ENCODE measurements at places on chromosomes 2 and 18. TPM values are rescaled to one million over a fixed set of nuclear protein-coding genes. Genes with fewer than 3 reads are reported as not detected.
A peak's percentile ranks its signal among the peaks of the same experiment; 100 is the strongest.

AP1S3 gene
- total RNA-seq, result 17.4 TPM

DNA sequence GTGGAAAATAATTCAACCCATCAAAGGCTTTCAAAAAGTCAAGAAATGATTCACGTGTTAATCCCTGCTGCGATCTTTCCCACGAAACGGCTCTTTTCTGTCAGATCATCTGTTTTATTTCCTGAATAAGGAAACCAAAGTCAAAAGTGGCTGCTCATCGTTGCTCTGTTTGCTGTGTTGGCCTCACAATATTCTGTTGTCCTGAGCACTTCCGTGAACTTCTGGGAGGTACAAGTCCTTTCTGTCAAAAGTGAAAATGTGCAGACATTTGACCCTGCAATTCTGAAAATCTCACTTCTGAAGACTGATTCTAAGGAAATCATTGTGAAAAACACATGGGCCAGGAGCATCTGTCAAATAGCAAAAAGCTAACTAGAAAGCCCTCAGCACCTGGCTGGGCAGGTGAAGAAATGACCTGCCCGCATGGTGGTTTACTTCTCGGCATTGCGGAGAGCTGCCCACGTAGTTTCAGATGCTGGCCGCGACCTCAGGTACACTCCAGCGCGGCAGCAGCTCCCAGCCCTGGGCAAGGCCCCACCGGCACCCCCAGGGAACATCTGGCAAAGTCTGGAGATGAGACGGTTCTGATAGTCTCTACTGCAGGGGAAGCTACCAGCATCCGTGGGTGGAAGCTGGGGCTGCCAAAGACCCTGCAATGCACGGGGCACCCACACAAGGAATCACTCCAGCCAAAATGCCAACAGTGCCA lies 31.9 kb upstream of the GPC1 start:
- no peak overlapping the region for H3K4me3 ChIP-seq
- no peaks in the 10 kb centered on the region for H3K36me3 ChIP-seq
- DNase-seq, result no peak
- no peaks in the 10 kb centered on the region for H3K4me1 ChIP-seq

GRCh38 chr2:16281451-16282335 lies 341.3 kb downstream of the MYCN start:
- H3K4me3 ChIP-seq, result no peak overlapping the region
- H3K27ac ChIP-seq, result no peak overlapping the region
- peaks cover 13% of the 10 kb centered on the region for H3K4me1 ChIP-seq
- no peaks in the 10 kb centered on the region for H3K36me3 ChIP-seq
- peak; percentile 53 for DNase-seq
- H3K27me3 ChIP-seq, result no peaks in the 10 kb centered on the region

POTEC gene
- not detected for total RNA-seq

DNA sequence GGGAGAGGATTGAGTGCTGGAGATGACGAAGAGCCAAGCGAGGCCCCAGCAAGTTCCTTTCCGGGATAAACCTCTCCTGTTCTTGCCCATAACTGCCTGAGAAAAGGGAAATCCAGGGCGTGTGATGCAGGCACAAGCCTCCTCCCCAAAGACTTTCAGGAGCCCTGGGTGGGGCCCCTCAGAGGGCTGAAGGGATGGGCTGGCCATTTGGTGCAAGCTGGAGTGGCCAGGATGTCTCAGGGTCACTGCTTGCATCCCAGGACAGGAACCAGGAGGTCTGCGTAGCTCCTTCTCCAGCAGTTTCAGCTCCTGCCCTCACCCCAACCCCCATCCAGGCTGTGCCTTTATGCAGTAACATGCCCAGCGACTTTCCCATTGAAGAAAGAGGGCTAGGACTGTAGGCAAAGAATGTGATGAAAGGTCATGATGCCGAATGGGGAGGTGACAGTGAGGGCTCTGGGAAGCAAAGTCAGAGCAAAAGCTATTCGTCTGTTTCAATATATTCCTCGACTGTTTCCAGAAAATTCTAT lies 80.2 kb downstream of the PXDN start:
- H3K36me3 ChIP-seq, result peaks cover 63% of the 10 kb centered on the region
- H3K27me3 ChIP-seq, result no peaks in the 10 kb centered on the region
- H3K27ac ChIP-seq, result no peak overlapping the region
- no peak for DNase-seq
- 0 out of 2 replicates have a peak, but pooled peaks cover 4% of the 10 kb centered on the region for H3K4me1 ChIP-seq
- H3K4me3 ChIP-seq, result no peak overlapping the region

- no peaks in the 10 kb centered on the region for H3K4me1 ChIP-seq
- no peak for DNase-seq
- H3K36me3 ChIP-seq, result peaks cover 69% of the 10 kb centered on the region
These were observed 7.4 kb upstream of the LCT start for GRCh38 chr2:135844301-135844895.

C1QL2 gene
- 0.55 TPM for total RNA-seq

GRCh38 chr2:233689501-233689900 lies 3.2 kb upstream of the UGT1A6 start:
- H3K4me3 ChIP-seq, result no peak overlapping the region
- no peaks in the 10 kb centered on the region for H3K36me3 ChIP-seq
- peaks cover 24% of the 10 kb centered on the region for H3K4me1 ChIP-seq
